ENCODE measurements at places on chromosomes 7 and 10.

DNA sequence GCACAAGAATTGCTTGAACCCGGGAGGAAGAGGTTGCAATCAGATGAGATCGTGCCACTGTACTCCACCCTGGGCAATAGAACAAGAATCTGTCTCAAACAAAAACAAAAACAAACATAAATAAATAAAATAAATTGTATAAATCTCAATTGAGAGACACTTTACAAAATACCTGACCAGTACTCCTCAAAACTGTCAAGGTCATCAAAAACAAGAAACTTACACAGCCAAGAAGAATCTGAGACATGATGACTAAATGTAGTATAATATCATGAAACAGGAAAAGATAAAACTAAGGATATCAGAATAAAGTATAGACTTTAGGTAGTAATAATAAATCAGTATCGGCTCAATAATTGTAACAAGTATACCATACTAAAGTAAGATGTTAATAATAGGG, 26.9 kb upstream of the SEPTIN7 start:
- no peak for DNase-seq

DNA sequence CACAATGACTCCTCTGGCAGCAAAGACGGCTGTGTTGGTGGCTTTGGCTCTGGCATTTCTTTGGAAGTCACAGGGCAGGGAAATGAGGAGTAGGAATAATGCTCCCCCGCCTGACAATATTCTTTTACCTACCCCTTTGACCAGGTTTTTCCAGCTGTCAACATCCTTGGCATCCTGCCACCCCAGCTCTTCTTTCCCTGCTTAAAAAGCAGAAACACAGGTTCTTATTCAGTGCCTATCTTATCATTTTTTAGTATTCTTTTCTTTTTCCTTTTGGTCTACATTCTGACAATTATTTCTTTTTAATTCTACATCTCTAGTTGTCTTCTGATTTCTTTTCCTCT, 97.7 kb downstream of the CREB5 start:
- DNase-seq, result peak; percentile 42

DNA sequence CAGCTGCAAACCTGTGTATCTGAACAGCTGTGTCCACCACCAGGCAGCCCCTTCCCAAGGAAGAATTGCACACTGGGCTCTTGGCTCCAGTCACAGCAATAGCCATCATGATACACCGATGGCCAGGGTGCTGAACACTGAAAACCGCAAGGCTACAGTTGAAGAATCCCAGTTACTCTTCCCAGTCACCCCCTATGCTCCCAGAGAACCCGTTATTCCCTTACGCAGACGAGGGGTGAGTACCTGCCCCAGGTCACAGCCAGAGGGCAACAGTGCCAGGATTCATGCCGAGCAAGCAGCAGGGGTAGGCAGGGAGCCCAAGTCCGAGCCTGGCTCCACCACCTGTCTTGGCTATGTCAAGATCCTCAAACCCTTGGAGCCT, 57.8 kb downstream of the RASGEF1A start:
- DNase-seq, result no peak

GRCh38 chr7:128407233-128407589, 2.6 kb downstream of the IMPDH1 start:
- no peak for DNase-seq

- no peak for DNase-seq
Observed at GRCh38 chr7:16698200-16698905, 52.4 kb downstream of the BZW2 start.

DNA sequence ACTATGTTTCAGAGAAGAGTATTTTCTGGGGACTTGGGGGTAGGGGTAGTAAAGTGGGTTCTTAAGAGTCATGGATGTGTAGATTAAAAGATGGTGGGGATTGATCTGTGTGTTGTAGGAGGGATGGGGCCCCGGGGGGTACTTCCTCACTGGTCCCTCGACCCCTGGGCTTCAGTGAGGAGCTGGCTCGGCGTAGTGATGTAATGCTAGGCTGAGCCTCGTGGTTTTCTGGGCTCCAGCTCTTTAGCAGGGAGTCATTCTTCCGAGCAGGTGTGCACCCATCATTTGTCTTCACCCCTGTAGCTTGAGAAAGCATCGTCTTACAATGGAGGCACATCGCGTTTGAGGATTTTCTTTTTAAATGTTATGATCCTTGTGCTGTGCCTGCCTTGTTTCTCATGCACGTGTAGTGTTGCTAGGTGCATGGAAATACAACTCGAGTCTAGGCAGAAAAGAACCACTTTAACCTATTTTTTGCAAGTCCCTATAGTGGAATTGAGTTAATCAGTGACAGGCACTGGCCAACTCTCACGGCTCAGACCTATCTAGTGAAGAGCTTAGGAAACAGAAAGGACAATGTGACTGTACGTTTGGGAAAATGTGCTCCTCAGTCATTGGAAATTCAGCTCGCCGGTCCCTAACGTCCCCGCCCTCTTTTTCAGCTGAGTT, 106.1 kb upstream of the BTBD16 start:
- DNase-seq, result peak; percentile 63

DNA sequence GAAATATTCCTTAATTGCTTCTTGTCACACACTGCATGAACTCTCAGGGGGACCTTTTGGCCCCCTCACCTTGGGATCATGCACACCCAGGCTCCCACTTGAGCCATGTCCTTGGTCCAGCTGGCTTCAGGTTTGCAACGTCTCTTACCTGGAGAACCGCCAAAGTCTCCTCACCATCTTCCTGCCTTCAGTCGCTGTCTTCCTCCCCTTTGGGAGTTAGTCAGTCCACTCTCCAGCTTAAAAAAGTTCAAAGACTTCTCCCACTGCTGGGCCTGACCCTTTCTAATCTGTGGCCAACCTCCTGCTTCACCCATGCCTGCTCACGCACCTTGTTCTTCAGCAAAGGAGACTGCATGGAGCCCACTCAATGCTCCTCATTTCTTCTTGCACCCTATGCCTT, 82.6 kb upstream of the LRRC4 start:
- DNase-seq, result no peak

GRCh38 chr7:80790877-80791276, 128.0 kb downstream of the SEMA3C start:
- DNase-seq, result no peak

GRCh38 chr10:90777621-90778020, 80.2 kb downstream of the HTR7 start:
- no peak for DNase-seq

DNA sequence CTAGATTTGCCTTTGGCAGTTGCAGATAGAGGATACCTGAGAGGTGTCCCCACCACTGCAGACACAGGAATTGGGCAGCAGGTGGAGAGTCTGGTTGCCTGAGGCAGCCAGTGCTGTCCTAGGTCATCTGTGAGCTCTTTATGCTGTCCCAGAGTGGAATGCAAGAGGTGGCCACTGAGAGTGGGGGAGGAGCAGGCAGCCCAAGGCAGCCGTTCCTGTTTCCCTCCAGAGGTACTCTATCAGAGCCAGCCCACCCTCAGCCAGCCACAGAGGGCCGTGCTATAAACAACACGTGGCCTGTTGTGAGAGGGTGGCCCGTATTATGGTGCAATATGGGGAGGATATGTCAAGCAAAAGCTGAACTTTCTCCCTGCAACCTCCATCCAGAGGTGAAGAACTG, 8.5 kb downstream of the LRRC18 start:
- DNase-seq, result no peak

GRCh38 chr10:90125456-90126255, 424.3 kb downstream of the KIF20B start:
- peak; percentile 6 for DNase-seq

DNA sequence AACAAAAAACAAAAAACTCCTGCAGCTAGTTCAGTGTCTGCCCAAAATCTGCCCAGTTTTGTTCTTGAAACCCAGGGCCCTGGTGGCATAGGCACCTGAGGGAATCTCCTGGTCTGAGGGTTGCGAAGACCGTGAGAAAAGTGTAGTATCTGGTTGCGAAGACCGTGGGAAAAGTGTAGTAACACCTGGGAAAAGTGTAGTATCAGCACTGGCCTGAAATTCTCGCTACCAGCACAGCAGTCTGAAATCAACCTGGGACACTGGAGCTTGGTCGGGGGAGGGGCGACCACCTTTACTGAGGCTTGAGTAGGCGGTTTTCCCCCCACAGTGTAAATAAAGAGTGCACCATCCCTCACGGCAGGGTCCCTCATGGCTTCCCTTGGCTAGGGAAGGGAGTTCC, 82.5 kb upstream of the SP4 start:
- no peak for DNase-seq

DNA sequence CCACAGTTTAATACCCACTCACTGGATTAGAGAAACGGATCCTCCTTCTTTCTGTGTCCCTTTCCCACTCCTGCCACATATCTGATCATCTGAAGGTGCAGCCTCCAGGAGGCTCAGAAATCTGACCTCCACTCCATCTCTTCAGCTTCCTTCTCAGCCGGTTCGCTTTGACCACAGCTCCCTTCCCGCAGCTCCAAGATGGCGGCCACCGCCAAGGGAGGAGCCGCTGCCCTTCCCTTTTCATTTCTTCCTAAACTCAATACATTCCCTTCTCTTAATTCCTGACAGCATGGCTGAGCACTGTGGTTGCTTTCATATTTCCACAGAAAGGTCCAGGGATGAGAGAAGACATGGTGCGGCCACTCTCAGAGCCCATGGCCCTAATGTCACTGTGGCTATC, 43.7 kb upstream of the C7orf33 start:
- DNase-seq, result no peak

DNA sequence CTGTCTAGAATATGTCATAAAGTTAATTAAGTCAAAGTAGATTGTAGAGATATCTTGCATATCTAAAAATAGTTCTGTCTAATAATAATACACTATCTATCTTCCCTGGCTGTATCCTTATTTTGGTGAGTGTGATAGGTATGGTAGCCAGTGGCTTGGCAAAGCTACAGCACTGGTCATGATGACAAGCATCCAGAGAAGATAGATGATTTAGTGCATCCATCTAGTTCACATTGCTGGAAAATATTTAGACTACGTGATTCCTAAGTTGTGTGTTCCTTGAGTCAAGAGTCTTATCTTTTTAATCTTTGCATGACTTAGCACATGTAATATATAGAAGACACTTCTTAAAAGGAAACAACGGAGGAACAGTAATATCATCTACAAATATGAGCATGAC, 711.2 kb upstream of the KCND2 start:
- no peak for DNase-seq

DNA sequence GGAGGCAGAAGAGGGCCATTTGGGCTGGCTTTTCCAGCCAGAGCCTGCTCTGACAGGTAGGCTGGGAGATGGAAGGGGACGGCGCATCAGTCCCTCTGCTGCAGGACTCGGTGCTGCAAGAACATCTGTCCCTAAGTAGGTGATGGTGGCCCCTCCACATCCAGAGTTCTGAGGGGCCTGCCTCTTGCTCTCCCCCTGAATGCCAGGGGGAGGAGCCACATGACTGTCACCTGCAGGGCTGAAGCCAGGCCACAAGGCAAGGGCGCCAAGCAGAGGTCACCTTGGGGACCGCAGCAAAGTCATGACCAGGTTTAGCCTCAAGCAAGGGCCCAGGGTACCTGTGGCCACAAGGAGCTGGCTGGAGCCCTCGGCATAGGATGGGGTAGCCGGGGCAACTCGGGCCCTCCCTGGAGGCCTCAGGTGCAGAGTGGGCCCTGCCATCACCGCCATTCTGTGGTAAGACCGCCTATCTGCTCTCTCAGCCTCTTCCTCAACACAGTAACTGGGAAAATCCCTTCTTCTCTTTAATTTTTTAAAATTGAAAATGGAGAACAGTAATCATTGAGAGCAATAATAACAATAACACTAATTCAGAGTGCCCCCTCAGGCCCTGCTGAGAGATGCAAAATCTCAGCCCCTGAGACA, 99.3 kb downstream of the FAM53B start:
- DNase-seq, result no peak

GRCh38 chr10:6580279-6581029, 378 bp upstream of the PRKCQ start:
- DNase-seq, result peak; percentile 72

DNA sequence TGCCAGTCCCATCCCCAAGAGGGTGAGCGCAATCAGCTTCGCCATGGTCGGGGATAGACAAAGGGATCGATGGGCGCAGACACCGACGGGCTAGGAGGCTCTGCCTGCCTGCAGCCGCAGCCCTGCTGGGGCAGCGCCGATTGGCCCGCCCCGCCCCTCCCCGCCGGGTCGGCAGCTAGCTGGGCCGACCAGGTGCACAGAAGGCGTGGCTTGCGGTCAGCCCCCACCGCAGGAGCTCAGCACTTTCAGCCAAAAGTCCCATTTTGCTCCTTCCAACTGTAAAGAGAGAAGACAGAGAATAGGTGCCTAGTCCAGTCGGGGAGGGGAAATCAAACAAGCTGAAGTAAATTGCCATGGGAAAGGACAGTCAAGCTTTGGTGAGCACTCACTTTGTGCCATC, at the start of gene PON1:
Gene PON1 (minus strand): TSS at position 102 of the 400 bp plus-strand sequence. CDS start 57 bp downstream, at position 45.
- no peak for DNase-seq

DNA sequence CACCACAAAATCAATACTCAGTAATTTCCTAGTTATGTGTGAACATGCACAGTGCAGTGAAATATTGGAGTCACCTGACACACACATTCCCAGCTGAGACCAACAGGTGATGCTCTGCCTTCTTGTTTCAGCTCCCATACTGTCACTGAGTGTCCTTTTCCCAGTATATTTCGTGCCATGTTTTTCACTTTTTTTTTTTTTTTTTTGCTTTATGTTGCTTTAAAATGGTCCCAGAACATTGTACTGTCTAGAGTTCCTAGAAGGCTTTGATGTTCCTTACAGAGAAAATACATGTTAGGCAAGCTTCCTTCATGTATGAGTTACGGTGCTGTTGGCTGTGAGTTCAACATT, 45.6 kb downstream of the ELAPOR2 start:
- DNase-seq, result no peak

- DNase-seq, result no peak
Observed at GRCh38 chr10:94137747-94138146, 144.0 kb downstream of the PLCE1 start.

DNA sequence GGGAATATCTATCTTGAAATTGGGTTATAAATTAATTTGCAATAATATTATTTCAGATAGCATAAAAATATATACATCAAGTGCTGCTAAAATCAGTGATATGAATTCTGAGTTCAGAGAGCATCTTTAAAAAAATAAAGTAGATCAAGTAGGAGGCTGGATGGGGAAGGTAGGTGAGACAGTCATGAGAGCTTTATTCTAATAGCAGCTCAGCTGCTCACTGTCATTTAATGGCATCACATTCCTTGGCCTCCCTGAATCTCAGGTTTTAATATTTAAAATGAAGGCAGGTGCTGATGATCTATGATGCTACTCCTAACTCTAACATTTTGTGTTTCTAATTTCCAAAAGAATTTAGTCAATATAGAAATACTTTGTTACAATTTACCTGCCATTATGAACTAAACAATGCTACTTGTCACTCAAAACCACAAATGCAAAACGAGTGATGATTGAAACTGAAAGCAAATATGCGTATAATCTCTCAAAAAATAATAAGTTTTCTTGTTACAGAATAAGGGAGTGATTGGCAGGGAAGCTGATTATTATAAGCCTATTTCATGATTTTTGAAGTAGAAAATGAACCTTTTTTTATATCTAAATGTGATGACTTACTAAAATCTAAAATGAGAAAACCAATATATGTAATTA, 147.6 kb upstream of the CSTF2T start:
- DNase-seq, result no peak

GRCh38 chr7:26278770-26279169, 12.9 kb upstream of the SNX10 start:
- no peak for DNase-seq

GRCh38 chr7:22854158-22855048, 31.8 kb upstream of the TOMM7 start:
- DNase-seq, result peak; percentile 91

GRCh38 chr10:72691863-72692743, at the start of gene MCU:
Gene MCU (plus strand): TSS chr10:72692143. CDS start chr10:72692152, 9 bp downstream.
- DNase-seq, result peak; percentile 98

GRCh38 chr7:102122026-102122425, 164.6 kb upstream of the SH2B2 start:
- DNase-seq, result peak; percentile 45

GRCh38 chr10:22657024-22657423, 57.4 kb downstream of the PIP4K2A start:
- DNase-seq, result peak; percentile 12

GRCh38 chr10:43689618-43689954, 40.9 kb upstream of the ZNF32 start:
- no peak for DNase-seq

Data from SJCRH30 (cell line).